ENCODE measurements at places on chromosomes 6 and 20.
A peak's percentile ranks its signal among the peaks of the same experiment; 100 is the strongest.

- no peak for DNase-seq
Measured at GRCh38 chr6:7996538-7997111, 67.6 kb downstream of the BLOC1S5 start.

- DNase-seq: peak; percentile 7
Measured at GRCh38 chr20:237489-237888, 10.4 kb downstream of the DEFB129 start.

DNA sequence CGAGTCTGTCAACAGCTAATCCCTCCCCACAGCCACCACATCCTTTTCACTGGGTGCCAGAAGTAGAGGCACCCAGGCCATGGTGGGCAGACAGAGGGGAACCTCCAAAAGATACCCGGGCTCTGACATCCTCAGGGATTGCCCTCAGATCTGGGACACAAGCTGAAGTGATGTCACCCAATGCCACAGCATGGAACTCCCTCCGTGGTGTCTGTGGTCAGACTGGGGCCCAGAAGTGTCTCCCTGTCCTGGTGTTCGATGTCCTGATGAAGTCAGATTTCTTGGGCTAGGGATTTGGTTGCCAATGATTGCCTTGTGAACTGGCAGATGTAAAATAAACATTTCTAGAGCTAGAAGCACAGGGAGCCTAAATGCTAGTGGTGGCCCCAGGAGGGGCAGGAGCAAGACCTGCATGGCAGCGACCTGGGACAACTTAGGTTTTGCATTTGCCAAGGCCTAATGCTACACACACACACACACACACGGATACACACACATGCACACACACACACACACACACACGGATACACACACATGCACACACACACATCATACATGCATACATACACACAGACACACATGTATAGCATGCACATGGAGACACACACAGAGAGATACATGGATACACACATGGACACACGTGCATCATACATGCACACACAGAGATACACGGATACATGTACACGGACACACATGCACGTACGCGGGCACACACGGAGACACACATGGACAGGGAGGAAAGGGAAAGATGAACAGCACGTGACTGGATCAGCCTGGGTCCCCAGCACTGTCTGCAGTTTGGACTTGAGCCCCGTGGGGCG, 221.0 kb downstream of the NFATC2 start:
- DNase-seq: no peak

DNA sequence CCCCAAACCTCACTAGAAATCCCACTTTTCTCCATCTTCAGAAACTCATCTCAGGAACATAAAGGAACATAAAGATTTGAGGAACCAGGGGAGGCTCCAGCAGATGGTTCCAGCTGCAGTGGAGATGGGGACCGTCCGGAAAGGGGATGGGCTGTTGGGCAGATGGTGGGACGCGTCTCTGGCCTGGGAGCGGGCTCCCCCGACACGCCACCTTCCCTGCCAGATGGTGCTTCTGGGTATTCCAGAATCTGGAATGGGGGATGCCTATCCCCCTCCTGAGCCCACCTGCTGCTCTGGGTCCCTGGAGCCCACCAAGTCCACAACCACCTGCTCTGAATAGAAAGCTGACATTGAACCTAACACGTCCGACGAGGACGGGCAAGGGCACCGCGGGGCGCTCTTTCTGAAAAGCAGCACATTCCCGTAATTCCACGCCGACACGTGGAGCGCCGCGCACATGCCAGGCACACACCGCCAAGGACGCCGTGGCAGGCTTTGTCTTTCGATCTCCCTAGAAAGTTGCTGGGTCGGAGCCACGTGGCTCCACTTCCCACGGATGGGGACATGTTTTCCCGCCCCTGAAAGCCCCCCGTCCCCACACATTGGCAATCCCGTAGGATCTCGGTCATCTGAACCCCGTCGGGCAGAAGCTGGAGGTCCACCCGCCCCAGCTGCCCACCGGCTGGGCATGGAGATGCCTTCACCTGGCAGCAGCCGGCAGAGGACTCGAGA, 27.3 kb downstream of the SLC2A4RG start:
- DNase-seq: no peak

DNA sequence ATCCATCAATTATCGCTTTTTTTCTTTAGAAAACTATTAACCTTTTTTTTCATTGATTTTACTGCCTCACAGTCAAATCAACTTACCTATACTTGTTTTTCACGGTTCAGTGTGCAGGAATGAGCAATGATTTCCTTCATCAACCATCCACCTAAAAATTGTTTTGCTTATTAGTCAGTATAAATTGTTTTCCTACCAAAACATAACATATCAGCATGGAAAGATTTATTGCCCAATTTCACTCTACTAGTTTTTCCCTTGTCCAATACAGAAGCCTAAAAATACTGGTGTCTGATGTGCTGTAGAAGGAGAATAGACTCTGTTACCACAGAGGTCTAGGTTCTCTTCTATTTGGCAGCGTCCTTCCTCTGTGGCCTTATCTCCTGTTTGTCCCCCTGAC, 558.2 kb upstream of the CITED2 start:
- no peak for DNase-seq

- no peak for DNase-seq
Measured at GRCh38 chr6:111696814-111697213, 91.1 kb upstream of the TRAF3IP2 start.
